ENCODE measurements at places on chromosomes 2 and 18.
A peak's percentile ranks its signal among the peaks of the same experiment; 100 is the strongest.

GRCh38 chr2:64692401-64692800, 38.7 kb upstream of the SERTAD2 start:
- no peak for DNase-seq

GRCh38 chr2:145543155-145543554, 1023.2 kb upstream of the ZEB2 start:
- no peak for DNase-seq

GRCh38 chr2:176126929-176127773, 2.4 kb upstream of the HOXD8 start:
- DNase-seq = peak; percentile 56

- DNase-seq = no peak
Measured at GRCh38 chr2:222364285-222364895, 60.0 kb upstream of the SGPP2 start.

GRCh38 chr2:81901017-81901416, 1596.5 kb upstream of the LRRTM1 start:
- no peak for DNase-seq

- DNase-seq = no peak
Measured at GRCh38 chr2:214995409-214995808, 143.0 kb downstream of the ABCA12 start.

Measured in CD4-positive, alpha-beta memory T cell (primary cell).